ENCODE measurements at places on chromosomes 7 and 10.

DNA sequence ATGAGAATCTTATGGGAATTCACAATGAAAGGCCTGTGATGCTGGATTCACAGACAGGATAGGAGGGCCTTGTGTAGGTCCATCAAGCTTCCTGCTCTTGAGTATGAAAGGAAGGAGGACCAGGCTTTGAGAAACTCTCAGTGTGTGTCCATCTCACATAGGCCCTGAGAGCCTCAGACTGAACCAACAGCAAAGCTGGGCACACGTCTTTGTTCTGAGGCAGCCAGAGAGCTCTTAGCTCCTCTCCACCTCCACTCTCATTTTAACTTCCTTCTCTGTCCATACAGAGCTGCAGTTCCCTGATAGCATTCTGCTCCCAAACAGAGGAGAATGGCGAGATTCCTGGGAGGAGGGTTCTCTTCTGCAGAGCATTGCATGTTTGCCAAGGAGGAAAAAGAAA is 515.6 kb downstream of the CALN1 start:
- no peak for DNase-seq

DNA sequence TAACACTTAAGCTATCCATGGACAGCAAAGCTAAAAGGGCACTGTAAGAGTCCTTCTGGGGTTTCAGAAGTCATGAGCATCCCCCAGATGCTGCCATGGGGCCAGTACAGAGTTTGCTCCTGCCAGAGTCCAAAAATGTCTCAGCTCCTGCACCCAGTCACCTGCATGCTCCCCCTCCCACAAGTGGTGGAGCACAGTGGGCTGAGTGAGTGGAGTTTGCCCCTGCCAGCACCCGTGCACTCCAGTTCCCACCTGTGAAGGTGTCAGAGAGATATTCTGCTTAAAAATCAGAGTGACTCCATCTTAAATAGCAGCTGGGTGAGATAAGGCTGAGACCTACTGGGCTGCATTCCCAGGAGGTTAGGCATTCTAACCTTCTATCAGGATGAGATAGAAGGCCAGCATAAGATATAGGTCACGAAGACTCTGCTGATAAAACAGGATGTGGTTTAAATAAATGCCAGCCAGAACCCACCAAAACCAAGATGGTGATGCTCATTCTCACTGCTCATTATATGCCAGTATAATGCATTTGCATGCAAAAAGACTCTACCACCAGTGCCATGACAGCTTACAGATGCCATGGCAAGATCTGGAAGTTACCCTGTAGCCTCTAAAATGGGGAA is 140.1 kb upstream of the ZNF92 start:
- no peak for DNase-seq

- no peak for DNase-seq
Observed at GRCh38 chr7:149778696-149779501, 5.5 kb upstream of the ZNF467 start.

GRCh38 chr10:72082856-72083789 is 5.2 kb downstream of the SPOCK2 start:
- DNase-seq, result no peak

- no peak for DNase-seq
Observed at GRCh38 chr7:124022551-124022950, 10.3 kb downstream of the TMEM229A start.

DNA sequence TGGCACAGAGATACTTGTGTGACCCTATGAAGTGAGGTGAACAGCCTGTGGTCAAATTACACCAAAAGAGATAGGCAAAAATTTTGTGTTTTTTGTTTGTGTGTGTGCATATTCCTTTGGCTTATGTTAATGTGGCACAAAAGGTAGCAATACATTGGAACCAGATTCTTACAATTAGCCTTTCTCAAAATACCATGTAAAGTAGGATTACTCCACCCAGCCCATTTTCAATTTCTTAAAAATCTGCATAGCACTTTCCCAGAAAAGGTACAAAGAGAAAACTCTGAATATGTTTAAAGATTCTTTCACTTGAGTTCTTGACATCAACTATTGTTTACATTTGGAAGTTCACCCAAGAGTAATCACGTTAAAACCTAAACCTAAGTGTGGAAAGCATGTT is 157.3 kb upstream of the YAE1 start:
- DNase-seq, result no peak

- DNase-seq, result peak; percentile 48
Observed at GRCh38 chr10:88232029-88232895, 350.9 kb downstream of the RNLS start.

DNA sequence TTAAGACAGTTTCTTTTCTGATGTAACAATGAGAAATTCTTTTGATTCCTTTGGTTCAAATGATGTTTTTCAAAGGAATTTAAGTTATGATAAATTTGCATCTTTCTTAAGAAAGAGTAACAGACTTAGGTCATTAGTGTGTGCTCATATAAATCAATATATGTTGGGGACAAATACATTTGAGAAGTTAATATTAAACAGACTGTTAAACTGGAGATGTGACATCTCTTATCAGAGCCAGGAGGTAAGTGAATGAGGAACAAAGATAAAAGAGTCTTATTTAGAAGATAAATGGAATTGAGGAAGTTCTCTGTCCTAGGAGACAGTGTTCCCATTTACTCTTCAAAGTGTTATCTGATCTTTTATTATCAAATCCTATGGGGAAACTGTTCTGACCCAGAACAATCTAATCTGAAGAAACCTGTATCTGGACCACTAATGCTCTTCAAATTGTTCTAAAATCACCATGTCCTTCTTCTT is 104.8 kb upstream of the LAMB4 start:
- no peak for DNase-seq

GRCh38 chr10:42982891-42983506 is 93.9 kb upstream of the RET start:
- DNase-seq, result no peak

GRCh38 chr10:91054325-91054724 is 133.4 kb upstream of the ANKRD1 start:
- no peak for DNase-seq

DNA sequence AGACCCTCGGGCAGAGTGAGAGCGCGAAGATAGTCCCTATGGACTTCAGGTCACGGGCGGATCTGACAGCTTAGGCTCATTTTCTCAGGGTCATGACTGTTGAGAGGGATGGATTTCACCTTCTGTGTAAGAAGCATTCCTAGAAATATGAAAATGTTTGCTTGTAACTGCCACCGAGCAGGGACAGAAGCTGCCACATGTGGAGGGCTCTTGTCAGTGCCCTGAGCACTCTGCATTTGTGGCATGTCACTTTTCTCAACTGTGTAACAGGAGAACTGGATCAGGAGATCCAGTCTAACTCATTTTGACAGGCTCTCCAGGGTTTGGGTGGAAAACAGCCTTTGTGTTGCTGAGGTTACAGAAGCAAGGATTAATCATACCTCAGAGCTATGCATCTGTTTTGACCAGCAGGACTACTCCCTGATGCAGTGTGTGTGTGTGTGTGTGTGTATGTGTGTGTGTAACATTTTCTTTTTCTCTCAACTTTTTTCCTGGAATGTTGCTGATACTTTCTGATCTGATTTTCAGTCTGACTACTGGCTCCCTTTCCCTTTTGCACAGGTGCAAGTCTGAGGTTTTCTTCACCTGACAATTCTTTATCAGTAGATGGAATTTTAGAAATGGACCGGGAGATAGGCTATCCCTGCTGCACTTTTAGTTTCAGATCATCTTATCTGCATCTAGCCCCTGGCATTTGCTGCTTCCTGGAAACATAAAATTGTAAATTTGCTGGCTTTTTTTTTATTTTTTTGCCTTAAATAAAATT is 183.3 kb downstream of the STK31 start:
- DNase-seq, result peak; percentile 77

DNA sequence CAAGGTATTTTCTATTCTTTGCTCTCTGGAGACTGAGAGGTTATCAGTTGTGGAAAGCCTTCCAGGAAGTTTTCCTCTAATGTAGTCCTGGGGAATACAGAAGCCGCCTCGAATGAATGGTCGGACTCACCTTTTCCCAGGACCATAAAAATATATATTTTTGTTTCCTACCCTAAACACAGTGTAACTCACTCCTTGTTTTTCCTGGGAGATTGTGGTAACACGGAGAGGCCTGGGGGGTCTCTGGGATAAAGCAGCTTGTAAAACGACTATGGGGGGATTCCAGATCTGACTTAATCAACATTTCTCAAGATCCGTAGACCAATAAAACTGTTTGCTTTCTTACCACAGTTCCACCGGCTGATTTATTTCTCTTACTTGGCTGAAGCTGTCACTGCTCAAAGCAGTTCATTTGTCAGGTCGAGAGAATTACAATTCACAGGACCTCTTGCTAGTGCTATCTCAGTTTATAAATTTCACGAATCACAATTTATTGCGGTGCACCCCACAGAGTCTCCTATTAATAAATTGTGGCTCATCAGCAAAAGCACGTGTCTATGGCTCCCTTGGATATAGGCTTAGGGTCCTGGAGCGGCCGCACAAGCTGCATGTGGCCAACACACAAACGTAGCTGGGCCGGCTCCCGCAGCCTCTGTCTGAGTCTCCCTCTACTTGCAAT is 176.3 kb upstream of the BMPER start:
- DNase-seq, result no peak

- DNase-seq, result peak; percentile 92
Observed at GRCh38 chr7:2821842-2822507, 22.1 kb downstream of the GNA12 start.

- no peak for DNase-seq
Observed at GRCh38 chr7:148116195-148116594, 474.4 kb upstream of the C7orf33 start.

GRCh38 chr10:103019425-103019824 is 101.3 kb downstream of the CNNM2 start:
- no peak for DNase-seq

- peak; percentile 70 for DNase-seq
Observed at GRCh38 chr7:55534262-55534915, 37.9 kb downstream of the VOPP1 start.

- no peak for DNase-seq
Observed at GRCh38 chr10:15280462-15280861, 90.6 kb downstream of the FAM171A1 start.

- peak; percentile 36 for DNase-seq
Observed at GRCh38 chr7:93374345-93374940, 142.3 kb downstream of the VPS50 start.
